ENCODE measurements at places on chromosomes 1 and 21.
A peak's percentile ranks its signal among the peaks of the same experiment; 100 is the strongest.

DNA sequence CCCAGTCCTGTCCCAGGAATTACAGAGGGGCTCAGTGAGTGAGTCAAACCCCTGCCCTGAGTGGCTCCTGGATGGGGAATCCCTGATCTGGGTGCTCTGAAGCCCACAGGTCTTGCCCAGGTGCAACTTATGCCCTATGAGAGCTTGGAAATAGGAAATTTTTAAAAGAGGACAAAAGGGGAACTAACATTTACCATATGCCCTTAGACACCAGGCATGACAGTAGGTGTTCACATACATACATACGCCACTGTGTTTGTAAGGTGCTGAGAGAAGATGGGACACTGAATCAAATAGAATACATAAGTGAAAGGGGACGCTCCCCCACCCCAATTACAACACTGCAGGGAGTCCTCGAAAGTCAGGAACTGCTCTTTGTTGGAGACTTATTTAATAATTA, 1.4 kb downstream of the CFAP45 start:
- DNase-seq: no peak

DNA sequence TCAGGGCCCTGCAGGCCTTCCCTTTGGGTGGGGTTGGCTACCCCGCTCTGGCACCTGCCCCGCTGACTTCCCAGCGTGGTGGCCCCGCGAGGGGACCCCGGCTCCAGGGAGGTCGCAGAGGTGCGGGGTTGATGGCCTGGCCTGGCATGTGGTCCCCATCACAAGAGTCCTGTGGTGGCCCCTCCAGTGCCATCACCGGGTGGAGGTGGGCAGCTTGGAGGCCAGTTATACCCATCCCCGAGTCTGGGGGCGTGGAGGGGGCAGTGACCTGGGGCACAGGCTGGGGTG, 26.8 kb downstream of the PRMT2 start:
- no peak for DNase-seq

GRCh38 chr1:98842241-98842640, 162.4 kb downstream of the PLPPR5 start:
- DNase-seq: no peak

DNA sequence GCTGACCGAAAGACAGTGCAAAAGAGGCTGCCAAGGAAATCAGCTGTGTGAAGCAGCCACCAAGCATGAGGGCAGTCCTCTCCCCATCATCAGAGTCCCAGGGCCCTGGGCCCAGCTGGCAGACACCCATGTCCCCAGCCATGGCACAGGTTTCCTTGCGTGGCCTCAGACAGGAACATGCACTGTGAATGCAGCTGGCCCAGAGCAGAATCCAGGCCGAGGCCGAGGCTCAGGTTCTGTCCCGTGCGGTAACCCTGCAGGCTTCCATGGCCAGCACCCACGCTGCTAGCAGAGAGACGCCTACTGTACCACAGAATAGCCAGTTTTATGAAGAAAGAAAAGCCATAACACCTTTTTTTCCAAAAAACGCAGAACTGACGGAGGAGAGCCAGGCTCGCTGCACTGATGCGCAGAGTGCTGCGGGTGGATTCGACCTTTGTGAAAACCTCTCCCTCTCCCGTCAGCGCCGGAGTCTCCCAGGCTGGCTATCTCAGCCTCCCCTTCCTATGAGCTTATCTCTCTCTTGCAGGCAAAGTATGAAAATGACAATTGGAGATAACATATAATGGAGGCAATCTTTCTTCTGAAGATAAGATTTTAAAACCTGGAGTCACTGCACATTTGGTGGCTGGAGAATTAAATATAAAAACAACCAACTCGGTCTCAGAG, 106.6 kb downstream of the NPHP4 start:
- no peak for DNase-seq

DNA sequence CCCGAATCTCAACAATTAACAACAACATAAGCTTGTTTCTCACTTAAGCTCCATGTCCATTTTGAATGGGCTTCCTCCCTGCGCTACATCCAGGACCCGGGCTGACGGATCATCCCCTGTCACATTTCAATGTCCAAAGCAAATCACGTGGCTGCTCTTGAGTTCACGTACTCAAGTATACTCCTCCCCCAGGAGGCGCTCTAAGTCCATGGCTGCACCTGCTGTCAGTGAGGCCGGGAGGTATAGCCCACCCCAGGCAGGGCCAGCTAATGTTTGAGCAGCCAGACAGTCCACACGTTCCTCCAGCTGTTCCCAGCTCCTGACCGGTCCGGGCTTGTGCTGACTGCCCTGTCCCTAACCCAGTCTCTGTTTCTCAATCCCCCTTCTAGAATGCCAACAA, 220.8 kb downstream of the SLC35F3 start:
- peak; percentile 64 for DNase-seq

- peak; percentile 37 for DNase-seq
Observed at GRCh38 chr1:212366901-212367300, 47.8 kb downstream of the PACC1 start.

DNA sequence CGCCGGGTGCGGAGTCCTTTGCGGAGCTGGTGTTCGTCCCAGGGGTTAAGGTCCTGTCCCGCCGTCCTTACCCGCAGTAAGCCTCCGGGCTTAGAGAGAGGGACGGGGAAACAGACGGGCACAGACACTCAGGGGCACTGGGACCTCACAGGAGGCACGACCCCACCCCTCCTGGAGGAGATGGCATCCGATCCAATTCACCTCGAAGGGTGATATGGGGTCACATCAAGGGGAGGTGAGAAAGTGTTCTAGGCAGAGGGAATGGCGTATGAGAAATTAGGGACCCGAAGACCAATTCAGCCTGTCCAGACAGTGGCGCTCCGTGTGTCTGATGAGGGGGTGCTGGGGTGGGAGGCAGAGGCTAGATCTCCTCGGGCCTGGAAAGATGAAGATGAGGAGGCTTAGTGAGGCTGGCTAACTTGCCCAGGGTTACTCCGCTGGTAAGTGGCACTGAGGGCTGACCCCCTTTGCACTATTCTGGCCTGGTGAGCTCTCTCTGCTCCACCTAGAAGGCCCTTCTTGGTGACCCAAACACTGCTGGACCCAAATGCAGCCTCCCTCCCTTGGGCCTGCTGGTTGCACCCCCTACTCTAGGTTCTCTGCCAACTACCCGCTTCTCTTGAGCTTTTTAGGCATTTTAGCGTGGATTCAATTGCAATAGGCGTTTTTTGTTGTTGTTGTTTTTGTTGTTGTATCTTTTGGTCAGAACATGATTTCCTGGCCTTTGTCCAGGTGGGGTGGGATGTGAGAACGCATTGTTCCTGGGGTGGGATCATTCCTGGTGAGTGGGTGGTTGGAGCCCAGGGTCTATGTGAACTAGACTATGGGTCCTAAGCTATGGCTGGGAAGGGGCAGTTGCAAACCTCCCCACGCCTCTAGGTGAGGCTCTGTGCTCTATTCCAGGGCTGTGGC, 12.3 kb downstream of the BTBD19 start:
- no peak for DNase-seq

DNA sequence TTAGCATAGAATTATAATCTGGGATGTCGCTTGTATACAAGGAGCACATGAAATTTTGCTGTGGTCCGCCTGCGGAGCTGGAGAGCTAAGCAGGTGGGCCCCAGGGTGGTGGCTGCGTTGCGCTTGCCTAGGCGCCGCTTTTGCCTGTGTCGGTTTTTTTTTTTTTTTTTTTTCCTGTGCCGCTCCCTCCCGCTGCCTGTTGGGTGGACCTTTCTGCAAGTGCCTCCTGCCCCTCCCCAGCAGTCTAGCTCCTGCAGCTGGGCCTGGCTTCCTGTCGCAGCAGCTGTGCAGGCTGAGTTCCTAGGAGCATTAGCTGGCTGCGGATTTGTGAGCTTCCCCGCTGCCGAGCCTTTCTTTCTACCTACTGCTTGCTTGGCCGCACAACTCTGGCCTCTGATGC, 20.6 kb downstream of the PYHIN1 start:
- no peak for DNase-seq

DNA sequence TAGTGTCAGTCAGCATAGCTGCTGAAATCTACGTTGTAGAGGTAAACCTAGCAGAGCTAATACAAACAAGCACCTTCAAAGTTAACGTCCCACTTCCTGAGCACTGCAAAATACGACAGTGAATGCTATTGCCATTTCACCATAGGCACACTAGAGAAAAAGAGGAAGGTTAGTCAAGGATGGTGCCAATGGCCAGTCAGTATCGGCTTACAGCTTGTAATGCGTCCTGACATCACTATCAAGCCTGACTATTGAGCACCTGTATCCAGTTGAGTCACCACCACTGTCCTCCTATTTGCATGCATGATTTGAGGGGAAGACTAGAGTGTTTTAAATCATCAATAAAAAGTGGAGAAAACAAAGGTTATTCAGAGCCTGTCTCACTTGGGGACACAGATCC, 34.4 kb downstream of the NUCKS1 start:
- no peak for DNase-seq

GRCh38 chr1:223323491-223324484, 40.2 kb downstream of the SUSD4 start:
- DNase-seq: no peak

DNA sequence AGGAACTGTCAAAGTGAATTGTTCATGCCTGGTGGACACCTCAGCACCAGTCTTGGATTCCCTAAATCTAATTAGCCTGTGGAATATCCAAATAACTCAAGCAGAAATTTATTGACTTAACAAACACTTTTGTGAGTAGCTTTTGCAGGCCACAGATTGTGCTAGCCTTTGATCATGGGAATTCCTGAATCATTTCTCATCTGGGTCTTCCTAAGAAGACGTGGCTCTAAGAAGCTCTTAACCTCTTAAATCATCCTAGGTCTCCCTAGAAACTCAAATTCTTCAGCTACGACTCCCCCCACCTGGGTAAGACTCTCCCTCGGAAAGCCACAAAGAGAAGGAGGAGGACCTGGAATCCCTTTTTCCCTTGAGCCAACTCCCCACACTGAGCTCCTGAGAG, 53.8 kb upstream of the PSEN2 start:
- no peak for DNase-seq
